Thoracic aorta (tissue), 2 donors: ENCODE measurements at places on chromosomes 12 and 14.

DNA sequence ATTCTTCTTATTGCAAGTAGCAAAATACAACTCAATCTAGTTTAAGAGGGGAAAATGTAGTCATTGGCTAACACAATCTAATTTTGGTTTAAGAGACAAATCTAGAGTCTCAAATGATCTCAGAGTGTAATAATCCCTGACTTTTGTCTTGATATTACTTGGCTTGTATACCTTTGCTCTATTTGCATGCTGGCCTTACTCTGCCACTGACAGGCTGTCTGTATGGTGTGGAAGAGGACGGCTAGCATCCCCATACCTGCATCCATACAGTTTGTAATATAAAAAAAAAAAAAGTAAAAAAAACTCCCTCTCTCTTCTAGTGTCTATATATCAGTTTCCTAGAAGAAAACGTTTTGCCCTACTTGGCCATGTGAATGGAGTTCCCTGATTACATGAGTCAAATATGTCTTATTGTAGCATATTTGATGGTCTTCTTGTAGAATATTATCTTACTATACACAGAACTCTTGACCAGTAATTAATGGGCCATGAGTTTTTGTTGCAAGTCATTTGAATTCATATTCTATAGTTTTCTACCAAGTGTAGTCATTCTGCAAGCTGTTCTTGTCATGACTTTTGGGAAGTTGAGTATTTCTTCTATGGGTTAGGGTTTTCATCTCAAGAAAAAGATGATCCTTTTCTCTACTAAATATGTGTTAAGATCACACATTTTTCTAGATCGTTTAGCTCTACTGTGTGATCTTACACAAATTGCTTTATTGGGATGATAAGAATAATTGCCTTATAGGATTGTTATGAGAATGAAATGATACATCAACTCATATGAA lies 8.2 kb downstream of the HIF1A start:
- no peak for DNase-seq

DNA sequence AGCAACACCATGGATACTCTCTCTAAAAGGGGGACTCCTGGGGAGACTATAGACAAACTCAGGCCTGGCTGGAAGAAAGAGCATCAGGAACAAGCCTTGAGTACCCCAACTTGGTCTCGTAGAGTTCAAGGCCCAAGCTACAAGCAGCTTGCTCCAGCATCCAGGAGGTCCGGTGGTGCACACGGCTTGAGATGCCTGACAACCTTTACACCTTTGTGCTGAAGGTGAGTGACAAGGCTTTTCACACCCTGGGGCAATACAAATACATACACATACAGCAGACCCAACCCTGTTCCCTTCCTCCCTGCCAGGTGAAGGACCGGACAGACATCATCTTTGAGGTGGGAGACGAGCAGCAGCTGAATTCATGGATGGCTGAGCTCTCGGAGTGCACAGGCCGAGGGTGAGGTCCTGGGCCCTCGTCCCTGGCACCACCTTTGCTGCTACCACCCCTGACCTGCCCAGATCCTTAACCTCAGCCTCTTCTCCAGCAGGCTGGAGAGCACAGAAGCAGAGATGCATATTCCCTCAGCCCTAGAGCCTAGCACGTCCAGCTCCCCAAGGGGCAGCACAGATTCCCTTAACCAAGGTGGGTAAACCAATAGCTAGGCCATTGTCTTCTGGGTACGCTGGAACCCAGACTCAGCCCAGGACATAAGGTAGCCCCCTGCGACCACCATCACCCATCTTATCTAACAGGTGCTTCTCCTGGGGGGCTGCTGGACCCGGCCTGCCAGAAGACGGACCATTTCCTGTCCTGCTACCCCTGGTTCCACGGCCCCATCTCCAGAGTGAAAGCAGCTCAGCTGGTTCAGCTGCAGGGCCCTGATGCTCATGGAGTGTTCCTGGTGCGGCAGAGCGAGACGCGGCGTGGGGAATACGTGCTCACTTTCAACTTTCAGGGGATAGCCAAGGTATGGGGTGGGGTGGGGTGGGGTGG lies 41.2 kb downstream of the SH2B3 start:
- DNase-seq = no peak

GRCh38 chr14:32352631-32353030 lies 23.5 kb downstream of the AKAP6 start:
- DNase-seq = no peak

GRCh38 chr14:74936151-74936550 lies 13.1 kb upstream of the RPS6KL1 start:
- DNase-seq = no peak
